ENCODE measurements at places on chromosomes 6 and 20. TPM values are rescaled to one million over a fixed set of nuclear protein-coding genes. Genes with fewer than 3 reads are reported as not detected.

ZFP64 gene
- 26.2 TPM for total RNA-seq

BNIP5 gene
- not detected for total RNA-seq

B3GALT4 gene
- total RNA-seq: 4.2 TPM

HSPA12B gene
- total RNA-seq: 4.9 TPM

TFAP2A gene
- 0.10 TPM for total RNA-seq

CRYBG1 gene
- 11.9 TPM for total RNA-seq

DNAH8 gene
- total RNA-seq: not detected

NFS1 gene
- total RNA-seq: 26.1 TPM

MOG gene
- total RNA-seq: 0.31 TPM

PLA2G7 gene
- total RNA-seq: 1.5 TPM

SLC35B3 gene
- total RNA-seq: 9.8 TPM

KIF25 gene
- total RNA-seq: 2.0 TPM

MOCS1 gene
- 19.7 TPM for total RNA-seq

RBM24 gene
- total RNA-seq: 0.38 TPM

POPDC3 gene
- total RNA-seq: 3.7 TPM

METTL24 gene
- 0.44 TPM for total RNA-seq

TSBP1 gene
- not detected for total RNA-seq

HSF2 gene
- total RNA-seq: 13.7 TPM

BTBD3 gene
- total RNA-seq: 47.7 TPM

USP49 gene
- total RNA-seq: 21.1 TPM

GSTA3 gene
- not detected for total RNA-seq

PKIB gene
- 73.3 TPM for total RNA-seq

C20orf141 gene
- not detected for total RNA-seq

EPHA7 gene
- total RNA-seq: 6.8 TPM

ASIP gene
- not detected for total RNA-seq

DACT2 gene
- total RNA-seq: 3.9 TPM

TINAG gene
- not detected for total RNA-seq

GSTA4 gene
- 13.2 TPM for total RNA-seq

LIN28B gene
- total RNA-seq: 94.7 TPM

SLC17A4 gene
- not detected for total RNA-seq

PGBD1 gene
- 7.6 TPM for total RNA-seq

DEFB132 gene
- total RNA-seq: not detected

APCDD1L gene
- 3.2 TPM for total RNA-seq

EYA4 gene
- 0.17 TPM for total RNA-seq

RARS2 gene
- total RNA-seq: 38.5 TPM

RSPH3 gene
- 2.7 TPM for total RNA-seq

COX4I2 gene
- not detected for total RNA-seq

ULBP1 gene
- 0.60 TPM for total RNA-seq

COL20A1 gene
- 0.17 TPM for total RNA-seq

FAXC gene
- 25.6 TPM for total RNA-seq

RBPJL gene
- total RNA-seq: 0.73 TPM

RNF39 gene
- total RNA-seq: 1.4 TPM

FKBP1C gene
- 0.74 TPM for total RNA-seq

PABPC1L gene
- total RNA-seq: 60.9 TPM

CYB5R4 gene
- total RNA-seq: 14.6 TPM

CNR1 gene
- 3.1 TPM for total RNA-seq

EYS gene
- not detected for total RNA-seq

KCNB1 gene
- 0.59 TPM for total RNA-seq

IL17A gene
- total RNA-seq: not detected

FBXO9 gene
- 58.8 TPM for total RNA-seq

Measured in H1 (cell line).